Stimulated activated CD8-positive, alpha-beta memory T cell treated with anti-CD3 and anti-CD28 coated beads, Interleukin-7, amount 100 ng/mL, for 1 hour (primary cell): ENCODE measurements at places on chromosomes 1 and 21.

DNA sequence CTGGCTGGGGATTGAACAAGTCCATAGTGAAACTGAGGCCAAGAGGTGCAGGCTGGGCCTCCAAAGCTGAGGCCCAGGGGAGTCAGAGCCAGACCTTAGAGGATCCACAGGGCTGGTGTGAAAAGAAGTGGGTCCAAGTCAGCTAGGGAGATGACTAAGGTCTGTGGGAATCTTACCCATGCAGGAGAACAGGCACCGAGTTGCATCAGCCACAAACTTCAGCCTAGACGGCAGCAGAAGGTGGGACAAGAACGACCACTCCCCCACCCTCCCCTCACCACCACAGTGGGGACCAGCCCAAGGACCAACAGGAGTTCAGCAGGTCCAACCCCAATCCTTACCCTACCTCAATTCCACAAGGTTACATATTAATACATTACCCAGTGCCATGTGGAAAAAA is 282.3 kb downstream of the TTLL7 start:
- DNase-seq: no peak

DNA sequence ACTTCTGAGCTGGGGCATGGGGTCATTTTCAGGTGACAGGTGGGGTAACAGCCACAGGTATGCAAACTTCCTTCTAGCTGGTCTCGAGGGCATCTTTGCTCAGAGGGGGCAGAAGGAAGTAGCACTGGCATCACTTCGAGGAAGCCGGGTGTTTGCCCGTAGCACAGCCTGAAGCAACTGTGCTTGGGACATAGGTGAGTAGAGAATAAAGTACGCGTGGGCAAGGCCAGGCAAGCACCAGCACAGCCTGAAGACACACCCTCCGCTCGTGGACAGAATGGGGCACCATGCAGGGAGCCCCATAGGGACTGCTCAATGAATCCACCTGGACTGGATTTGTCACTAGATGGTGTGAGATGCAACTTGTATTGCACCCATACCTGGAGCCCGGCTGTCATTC is 167.1 kb downstream of the KCNJ6 start:
- DNase-seq: no peak

DNA sequence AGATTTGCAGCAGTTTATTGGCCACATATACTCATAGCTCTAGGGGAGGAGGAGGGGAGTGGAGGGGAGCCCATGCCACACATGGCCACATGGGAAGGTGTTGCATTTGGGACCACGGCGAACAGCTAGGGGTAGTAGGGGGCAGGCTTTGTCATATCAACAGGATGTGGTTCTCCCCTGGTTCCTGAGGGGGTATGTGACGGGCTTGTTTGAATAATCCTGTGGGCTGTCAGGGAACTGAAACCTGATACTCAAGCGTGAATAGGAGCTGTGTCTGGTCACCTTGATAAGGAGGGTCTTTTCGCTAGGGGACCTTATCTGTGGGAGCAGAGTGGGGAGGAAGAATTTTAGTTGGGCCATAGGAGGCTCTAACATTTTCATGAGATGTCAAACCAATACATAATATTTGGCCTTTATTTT is 264.7 kb downstream of the CTH start:
- no peak for DNase-seq

- DNase-seq: no peak
These were observed 5.8 kb upstream of the CFAP74 start for GRCh38 chr1:2009101-2010053.

DNA sequence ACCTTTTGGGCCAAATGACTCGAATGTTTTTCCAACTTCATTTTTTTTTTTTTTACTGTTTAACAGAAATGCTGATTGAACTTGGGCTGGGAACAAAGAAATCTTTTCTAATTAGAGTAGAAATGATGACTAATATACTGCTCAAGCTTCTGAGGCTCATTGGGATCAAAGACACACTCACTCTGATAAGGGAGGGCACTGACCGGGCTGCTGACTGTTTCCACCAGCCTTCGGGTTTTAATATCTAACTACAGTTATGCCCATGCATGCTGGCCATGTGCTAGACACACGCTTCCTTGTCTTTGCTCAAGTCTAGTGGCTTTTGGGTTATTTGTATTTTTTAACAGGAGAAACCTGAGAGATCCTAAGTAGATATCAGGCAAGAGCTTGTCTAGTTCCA is 16.8 kb downstream of the ZBTB18 start:
- DNase-seq: no peak

GRCh38 chr21:41926117-41926806 is 27.6 kb downstream of the C2CD2 start:
- DNase-seq: no peak

GRCh38 chr1:150876119-150876454 is 312 bp downstream of the ARNT start:
- no peak for DNase-seq

DNA sequence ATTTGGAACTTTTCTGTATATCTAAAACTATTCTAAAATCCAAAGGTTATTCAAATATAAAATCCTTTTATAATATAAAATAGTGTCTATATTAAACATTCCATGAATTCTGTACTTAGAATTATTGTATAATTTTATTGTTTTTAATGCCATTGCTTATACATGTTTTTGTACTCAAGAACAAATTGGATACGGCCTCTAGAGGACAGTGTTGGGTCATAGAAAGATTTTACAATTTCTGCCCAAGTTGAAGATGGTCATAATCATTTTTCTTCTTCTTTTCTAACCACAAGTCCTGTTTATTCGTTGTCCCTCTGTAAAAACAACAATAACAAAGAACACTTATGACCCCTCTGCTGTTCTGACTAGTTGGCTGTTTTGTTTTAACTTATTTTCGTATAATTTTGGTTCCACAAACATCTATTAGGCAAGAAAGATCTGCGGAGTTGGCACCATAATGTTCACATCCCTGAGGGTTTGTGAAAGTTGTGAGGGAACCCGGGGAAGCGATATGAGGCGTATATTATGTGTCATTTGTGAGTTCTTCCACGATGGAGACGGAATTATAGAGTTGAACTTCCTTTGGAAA is 75.7 kb upstream of the KIF26B start:
- no peak for DNase-seq

DNA sequence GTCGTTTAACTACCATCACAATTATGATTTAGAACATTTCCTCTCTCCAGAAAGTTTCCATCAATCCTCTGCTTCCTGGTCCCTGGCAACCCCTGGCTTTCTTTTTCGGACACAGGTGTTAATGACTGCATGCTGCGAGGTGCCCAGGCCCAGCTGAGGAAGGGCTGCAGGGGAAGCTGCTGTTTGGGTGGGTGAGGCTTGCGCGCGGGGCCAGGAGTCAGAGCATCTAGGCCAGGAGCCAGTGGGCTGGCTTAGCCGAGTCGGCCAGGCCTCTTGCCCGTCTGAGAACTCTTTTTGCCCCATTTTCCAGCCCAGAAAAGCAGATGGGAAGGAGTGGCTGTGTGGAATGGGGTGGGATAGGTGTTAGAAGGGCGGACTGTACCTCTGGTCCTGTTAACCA is 51.5 kb downstream of the NAV1 start:
- DNase-seq: no peak

GRCh38 chr1:1082776-1083415 is 8.8 kb upstream of the RNF223 start:
- no peak for DNase-seq

- DNase-seq: no peak
These were observed 13.3 kb upstream of the CD101 start for GRCh38 chr1:116988248-116988647.

DNA sequence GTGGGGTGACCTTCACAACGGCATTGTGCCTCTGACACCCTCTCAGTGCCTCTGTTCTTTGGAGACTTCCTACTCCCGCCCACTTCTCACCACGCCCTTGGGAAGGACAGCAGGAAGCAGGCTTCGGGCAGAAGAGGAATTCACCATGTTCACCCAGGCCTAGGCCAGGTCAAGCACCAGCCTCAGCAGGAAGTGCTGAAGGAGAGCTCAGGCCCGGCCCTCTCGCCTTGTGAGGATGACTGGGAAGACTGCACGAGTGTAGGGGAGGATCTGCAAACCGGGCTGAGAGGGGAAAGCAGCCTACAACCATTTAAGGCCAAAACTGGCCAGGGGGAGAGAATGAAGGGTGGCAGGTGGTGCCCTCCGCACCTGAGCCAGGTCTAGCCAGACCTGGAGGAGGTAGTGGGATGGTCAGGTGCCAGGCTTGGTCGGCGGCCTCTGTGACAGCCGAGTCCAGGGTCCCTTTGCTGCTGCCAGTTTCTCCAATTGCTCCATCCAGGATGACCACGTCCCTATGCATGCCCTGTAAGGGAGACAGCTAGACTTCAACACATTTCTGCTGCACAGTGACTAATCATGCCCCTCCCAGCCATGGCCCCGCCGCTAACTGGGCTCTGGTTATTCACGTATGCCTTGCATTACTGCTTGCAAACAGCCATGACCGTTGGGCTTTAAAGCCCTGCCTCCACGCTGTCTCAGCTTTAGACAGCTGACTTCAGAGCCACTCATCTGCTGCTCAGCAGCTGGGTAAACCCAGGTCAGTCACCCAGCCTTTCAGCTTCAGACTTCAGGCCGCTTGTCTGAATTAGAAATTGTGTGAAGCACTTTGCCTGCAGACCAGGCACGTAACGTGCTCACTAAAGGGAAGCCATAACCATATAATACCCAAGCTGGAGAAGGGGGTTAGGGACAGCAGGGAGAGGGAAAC is 8.9 kb downstream of the MRTO4 start:
- no peak for DNase-seq

GRCh38 chr1:199172171-199173124 is 533.6 kb downstream of the PTPRC start:
- no peak for DNase-seq

DNA sequence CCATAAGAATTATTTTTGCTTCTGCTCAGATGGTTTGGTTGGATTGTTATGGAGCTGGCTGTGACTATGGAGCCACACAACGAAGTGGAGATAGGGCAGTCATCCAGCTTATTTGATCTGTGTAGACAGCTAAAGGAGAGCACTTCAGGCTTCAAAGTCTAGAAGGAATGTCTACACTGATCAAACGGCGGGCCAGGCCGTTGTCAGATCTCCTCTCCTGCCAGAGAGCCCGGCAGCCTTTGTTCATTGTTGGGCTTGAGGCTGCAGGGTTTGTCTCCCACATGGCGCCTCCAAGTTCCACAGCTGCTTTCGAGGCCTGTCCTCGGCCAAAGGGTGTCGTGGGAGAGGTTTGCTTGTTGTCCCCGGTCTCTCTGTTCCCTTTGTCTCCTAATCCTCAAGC is 2.8 kb upstream of the STMN1 start:
- DNase-seq: no peak

GRCh38 chr1:205703072-205703471 is 22.8 kb upstream of the SLC45A3 start:
- DNase-seq: no peak

GRCh38 chr1:156096640-156097391 is 14.6 kb upstream of the MEX3A start:
- DNase-seq: peak; percentile 72

GRCh38 chr1:6419804-6420453 is at the start of gene HES2:
HES2 (minus strand) TSS chr1:6419919; CDS start chr1:6419820, 99 bp downstream.
- no peak for DNase-seq
